H1 (cell line): ENCODE measurements at places on chromosomes 2 and 18. TPM values are rescaled to one million over a fixed set of nuclear protein-coding genes. Genes with fewer than 3 reads are reported as not detected.

DNA sequence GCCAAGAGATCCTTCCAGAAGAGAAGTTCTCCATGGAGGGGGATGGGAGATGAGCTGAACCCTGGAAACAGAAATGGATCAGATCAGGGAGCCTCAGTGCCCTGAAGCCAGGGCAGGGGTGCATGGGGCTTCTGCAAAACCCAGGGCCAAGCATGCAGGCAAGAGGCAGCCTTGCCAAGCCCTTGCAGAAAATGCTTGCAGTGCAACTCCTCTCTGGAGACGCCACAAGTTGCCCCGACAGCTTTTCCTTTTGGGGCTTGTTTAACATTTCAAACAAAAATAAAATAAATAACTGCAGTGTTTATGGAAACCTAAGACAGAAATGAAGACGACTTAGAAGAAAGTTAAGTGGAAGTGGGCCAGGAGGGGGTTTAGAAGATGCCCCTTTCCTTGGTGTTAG, 177.5 kb upstream of the TNP1 start:
- DNase-seq = no peak
- H3K36me3 ChIP-seq = no peaks in the 10 kb centered on the region
- H3K4me3 ChIP-seq = no peak overlapping the region
- no peaks in the 10 kb centered on the region for H3K4me1 ChIP-seq
- H3K27ac ChIP-seq = no peak overlapping the region
- no peaks in the 10 kb centered on the region for H3K27me3 ChIP-seq

The OTOS gene
- 0.63 TPM in 1 of 2 replicates, not detected in the other for total RNA-seq

DNA sequence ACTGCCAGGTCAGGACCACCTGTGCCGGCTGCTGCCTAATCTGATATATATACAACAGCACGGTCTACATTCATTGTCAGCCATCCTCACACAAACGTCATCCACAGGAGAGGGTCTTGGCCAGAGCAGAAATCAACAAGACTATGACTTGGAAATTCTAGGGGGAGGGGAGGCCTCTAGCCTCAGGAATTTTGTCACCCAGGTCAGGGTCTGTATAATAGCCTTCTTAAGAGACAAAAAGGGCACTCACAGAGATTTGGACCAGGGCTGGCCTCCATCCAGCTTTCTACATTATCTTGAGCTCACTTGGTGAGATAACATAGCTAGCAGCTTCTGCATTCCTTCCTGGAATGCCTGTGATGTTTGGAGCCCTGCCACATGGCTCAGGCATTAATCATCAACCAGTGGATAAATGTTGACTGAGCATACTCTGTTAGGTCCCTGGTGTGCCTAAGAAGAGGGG, 50.4 kb upstream of the CTIF start:
- H3K27me3 ChIP-seq = no peaks in the 10 kb centered on the region
- H3K36me3 ChIP-seq = no peaks in the 10 kb centered on the region
- no peak overlapping the region for H3K4me3 ChIP-seq
- H3K4me1 ChIP-seq = no peaks in the 10 kb centered on the region
- no peak overlapping the region for H3K27ac ChIP-seq
- no peak for DNase-seq

GRCh38 chr18:11902522-11903292, 5.4 kb downstream of the MPPE1 start:
- DNase-seq = no peak
- no peaks in the 10 kb centered on the region for H3K36me3 ChIP-seq
- peaks cover 14% of the 10 kb centered on the region; the same call in 1 of the 2 replicates for H3K4me1 ChIP-seq
- H3K4me3 ChIP-seq = no peak overlapping the region
- H3K27ac ChIP-seq = no peak overlapping the region

The RGPD3 gene
- 0.17 TPM in 1 of 2 replicates, not detected in the other for total RNA-seq

DNA sequence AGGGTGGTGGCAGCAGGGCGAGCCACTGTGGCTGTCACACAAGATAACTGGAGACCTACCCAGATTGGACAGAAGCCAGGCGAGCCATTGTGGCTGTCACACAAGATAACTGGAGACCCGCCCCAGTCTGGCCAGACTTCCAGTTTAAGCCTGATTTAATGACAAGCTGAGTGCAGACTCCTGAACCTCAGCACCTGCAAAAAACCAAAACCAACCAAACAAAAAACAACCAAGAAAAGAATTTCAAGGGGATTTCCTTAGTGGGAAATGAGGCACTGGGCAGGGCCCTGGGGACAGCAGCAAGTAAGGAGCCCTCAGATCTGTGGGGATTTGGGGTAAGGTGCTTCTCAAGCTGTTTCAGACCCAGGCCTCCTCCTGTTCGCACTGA, 95.2 kb upstream of the BOD1L2 start:
- no peak overlapping the region for H3K4me3 ChIP-seq
- no peaks in the 10 kb centered on the region for H3K27me3 ChIP-seq
- H3K4me1 ChIP-seq = no peaks in the 10 kb centered on the region; the same call in 1 of the 2 replicates
- H3K27ac ChIP-seq = no peak overlapping the region

- peaks cover 3% of the 10 kb centered on the region; the same call in 1 of the 2 replicates for H3K27me3 ChIP-seq
- H3K36me3 ChIP-seq = no peaks in the 10 kb centered on the region
- no peak overlapping the region for H3K27ac ChIP-seq
- peak overlapping the region; percentile 65 for H3K4me3 ChIP-seq
- no peak for DNase-seq
These were observed 8.4 kb upstream of the NR4A2 start for GRCh38 chr2:156340804-156341451.

DNA sequence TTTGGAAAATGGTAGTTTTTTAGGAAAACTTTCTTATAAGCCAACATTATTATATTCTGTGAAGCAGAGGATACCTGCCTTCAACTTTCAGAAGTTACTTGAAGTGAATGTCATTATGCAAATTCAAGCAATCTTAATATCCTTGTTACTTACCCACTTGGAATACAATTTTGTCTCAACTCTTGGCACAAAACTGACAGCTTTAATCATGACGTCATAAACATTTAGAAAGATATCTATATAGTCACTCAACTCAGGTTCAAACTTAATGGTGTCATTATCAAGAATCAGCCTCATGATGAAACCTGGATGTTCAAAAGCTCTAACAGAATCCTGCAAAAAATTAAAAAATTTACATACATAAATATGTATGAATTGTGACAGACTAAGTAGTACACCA, 68.1 kb downstream of the DNAH7 start:
- H3K4me3 ChIP-seq = no peak overlapping the region
- no peaks in the 10 kb centered on the region for H3K27me3 ChIP-seq
- DNase-seq = no peak
- H3K36me3 ChIP-seq = no peaks in the 10 kb centered on the region
- H3K27ac ChIP-seq = no peak overlapping the region
- no peaks in the 10 kb centered on the region for H3K4me1 ChIP-seq

GRCh38 chr2:238875101-238875470, 27.2 kb downstream of the TWIST2 start:
- no peaks in the 10 kb centered on the region for H3K4me1 ChIP-seq
- H3K36me3 ChIP-seq = no peaks in the 10 kb centered on the region
- DNase-seq = no peak

The RESP18 gene
- not detected in 2 replicates for total RNA-seq

GRCh38 chr2:104866883-104867812, 13.2 kb downstream of the POU3F3 start:
- peaks cover 4% of the 10 kb centered on the region for H3K4me1 ChIP-seq
- H3K27ac ChIP-seq = no peak overlapping the region
- peak; percentile 71 for DNase-seq
- H3K4me3 ChIP-seq = peak overlapping the region; percentile 5; the same call in 1 of the 2 replicates
- H3K27me3 ChIP-seq = peaks cover 100% of the 10 kb centered on the region

The TMEFF2 gene
- 1.5 and 3.7 TPM in 2 replicates for total RNA-seq

- H3K4me1 ChIP-seq = no peaks in the 10 kb centered on the region
- DNase-seq = no peak
- no peak overlapping the region for H3K27ac ChIP-seq
- H3K27me3 ChIP-seq = no peaks in the 10 kb centered on the region
- no peaks in the 10 kb centered on the region for H3K36me3 ChIP-seq
These were observed 18.5 kb downstream of the COBLL1 start for GRCh38 chr2:164823126-164823525.

The CD207 gene
- total RNA-seq = not detected in 2 replicates

DNA sequence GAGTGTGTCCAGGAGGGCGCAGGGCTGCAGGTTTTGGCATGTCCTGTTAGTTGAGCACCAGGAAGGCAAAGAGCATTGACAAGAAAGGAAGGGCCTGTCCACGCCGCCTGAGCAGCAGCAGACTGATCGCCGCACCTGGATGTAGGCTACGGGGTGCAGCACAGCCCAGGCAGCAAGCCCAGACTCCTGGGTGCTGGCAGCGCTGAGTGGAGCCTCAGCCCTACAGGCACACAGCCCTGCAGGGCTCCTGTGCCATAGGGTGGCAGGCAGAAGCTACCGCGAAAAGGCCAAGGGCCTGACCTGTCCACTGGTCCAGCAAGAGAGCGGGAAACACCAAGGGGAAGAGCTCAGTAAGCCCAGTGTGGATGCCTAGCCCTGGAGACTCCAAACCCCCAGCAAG, 198.0 kb downstream of the HDAC4 start:
- H3K36me3 ChIP-seq = peaks cover 2% of the 10 kb centered on the region; the same call in 1 of the 2 replicates
- H3K27ac ChIP-seq = peak overlapping the region; percentile 30; the same call in 1 of the 2 replicates
- no peak overlapping the region for H3K4me3 ChIP-seq

DNA sequence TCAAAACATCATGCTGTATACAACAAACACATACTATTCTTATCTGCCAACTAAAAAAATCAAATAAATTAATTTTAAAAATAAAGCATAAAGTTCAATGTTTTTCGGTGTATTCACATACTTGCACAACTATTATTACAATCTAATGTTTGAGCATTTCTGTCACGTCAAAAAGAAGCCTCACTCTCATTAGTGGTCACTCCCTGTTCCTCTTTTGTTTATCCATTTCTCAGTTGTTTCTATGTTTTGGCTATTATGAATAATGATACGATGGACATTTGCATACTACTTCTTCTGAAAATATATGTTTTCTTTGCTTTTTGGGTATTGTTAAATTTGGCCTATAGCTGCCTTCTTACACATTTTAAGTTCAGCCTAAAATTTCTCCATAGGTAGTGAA, 773.0 kb upstream of the HS6ST1 start:
- no peak overlapping the region for H3K27ac ChIP-seq
- H3K4me3 ChIP-seq = no peak overlapping the region
- no peaks in the 10 kb centered on the region for H3K4me1 ChIP-seq
- DNase-seq = no peak
- H3K27me3 ChIP-seq = no peaks in the 10 kb centered on the region

DNA sequence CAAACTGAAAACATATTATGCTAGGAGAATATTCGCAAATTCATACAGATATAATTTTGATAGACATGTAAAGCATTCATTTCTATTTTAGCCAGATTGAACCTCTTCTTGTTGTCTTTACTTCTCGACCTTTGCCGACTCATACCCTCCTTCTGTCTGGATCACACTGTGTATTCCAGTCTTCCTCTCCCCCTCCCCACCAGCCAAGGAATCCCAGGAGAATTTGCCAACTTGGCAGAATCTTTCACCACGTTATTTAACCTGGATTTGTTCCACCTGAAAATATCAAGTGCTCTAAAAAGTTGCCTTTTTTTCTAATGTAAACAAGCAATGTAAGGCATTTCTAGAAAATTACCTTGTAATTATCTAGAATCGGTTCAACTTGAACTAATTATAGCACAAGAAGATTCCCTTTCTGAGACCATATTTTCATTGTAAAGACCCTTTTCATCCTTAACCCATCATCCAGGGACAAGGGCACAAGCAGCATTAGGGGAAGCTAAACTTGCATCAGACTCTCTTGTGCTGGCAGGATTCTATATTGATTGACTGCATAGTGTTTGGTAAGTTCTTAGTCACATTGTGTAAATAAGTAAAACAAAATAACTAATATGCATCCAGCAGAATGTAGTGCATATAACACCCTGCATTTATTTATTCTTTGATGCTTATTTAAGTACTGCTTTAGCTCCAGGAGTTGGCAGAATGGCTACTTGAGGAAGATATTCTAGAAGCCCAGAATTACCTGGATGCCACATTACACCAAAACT, 1328.7 kb upstream of the NXPH2 start:
- no peak overlapping the region for H3K4me3 ChIP-seq
- no peaks in the 10 kb centered on the region for H3K36me3 ChIP-seq
- no peaks in the 10 kb centered on the region for H3K27me3 ChIP-seq
- no peak overlapping the region for H3K27ac ChIP-seq
- no peaks in the 10 kb centered on the region for H3K4me1 ChIP-seq

- H3K4me1 ChIP-seq = no peaks in the 10 kb centered on the region
- H3K27ac ChIP-seq = no peak overlapping the region
- DNase-seq = no peak
- no peak overlapping the region for H3K4me3 ChIP-seq
These were observed 108.9 kb downstream of the CLIP4 start for GRCh38 chr2:29223851-29224692.

DNA sequence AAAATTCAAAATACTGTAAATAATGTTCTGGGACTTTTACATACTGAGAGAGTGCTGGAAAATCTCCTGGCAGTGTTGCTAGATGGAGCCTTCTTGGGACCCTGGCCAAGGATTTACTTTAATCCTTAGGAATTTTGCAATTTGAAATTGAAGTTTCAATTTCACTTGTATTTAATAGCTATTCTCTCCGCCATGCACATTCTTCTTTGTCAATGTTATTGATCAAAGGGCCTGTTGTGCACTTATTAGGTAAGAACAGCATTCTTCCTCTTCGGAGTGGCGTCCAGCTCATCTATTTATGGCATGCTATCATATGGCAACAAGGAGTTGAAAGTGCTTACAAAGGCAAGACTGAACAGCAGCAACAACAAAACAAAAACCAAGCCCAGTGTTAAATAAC, 40.1 kb upstream of the SOS1 start:
- no peak overlapping the region for H3K4me3 ChIP-seq
- H3K36me3 ChIP-seq = no peaks in the 10 kb centered on the region
- no peaks in the 10 kb centered on the region for H3K27me3 ChIP-seq
- no peaks in the 10 kb centered on the region for H3K4me1 ChIP-seq

The FASTKD1 gene
- total RNA-seq = 69.2 and 70.8 TPM in 2 replicates

DNA sequence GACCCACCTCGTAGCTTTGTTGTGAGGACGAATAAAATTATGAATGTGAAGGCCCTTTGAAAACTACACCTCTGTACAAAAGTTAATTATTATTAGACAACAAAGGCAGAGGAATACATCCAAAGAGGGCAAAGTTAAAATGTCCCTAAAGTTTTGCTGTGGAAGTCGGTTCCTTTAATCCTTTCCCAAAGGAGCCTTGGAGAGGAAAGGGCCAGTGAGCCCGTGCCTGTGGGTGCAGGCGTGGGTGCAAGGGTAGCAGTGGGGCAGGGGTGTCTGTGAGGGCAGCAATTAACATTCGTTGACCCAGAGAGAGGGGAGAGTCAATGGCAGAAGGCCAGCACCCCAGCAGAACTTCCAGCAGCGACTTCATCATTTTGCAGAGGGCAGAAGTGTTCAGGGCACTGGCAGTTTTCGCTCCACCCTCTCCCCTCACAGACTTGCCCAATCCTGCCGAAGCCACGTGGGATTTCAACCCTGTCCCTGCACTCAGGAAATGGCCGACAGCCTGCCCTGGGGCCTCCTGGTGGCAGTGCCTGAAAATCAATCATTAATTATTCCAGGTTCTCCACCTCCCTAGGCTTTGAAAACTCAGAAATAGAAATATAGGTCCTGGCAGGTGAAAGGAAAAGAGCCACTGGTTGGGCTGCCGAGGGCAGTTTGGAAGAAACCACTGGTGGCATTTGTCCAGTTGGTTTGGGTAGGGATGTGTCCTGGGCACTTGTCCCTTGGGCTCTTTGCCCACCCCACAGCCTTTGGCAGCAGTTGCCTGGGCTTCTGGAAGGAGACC, 4.2 kb upstream of the PAX8 start:
- H3K27me3 ChIP-seq = peaks cover 49% of the 10 kb centered on the region
- DNase-seq = peak; percentile 52
- no peaks in the 10 kb centered on the region for H3K36me3 ChIP-seq
- H3K27ac ChIP-seq = no peak overlapping the region

- peak overlapping the region; percentile 84 for H3K4me3 ChIP-seq
- no peak for DNase-seq
- H3K27me3 ChIP-seq = no peaks in the 10 kb centered on the region
- no peak overlapping the region for H3K27ac ChIP-seq
- no peaks in the 10 kb centered on the region for H3K4me1 ChIP-seq
- no peaks in the 10 kb centered on the region for H3K36me3 ChIP-seq
These were observed 918 bp downstream of the EIF5B start for GRCh38 chr2:99338029-99338585.

GRCh38 chr2:217325816-217326215, 466.0 kb upstream of the TNP1 start:
- no peaks in the 10 kb centered on the region for H3K27me3 ChIP-seq
- DNase-seq = no peak
- H3K4me1 ChIP-seq = no peaks in the 10 kb centered on the region
